Chondrocyte (in vitro differentiated cells): ENCODE measurements at places on chromosomes 7 and 10.

DNA sequence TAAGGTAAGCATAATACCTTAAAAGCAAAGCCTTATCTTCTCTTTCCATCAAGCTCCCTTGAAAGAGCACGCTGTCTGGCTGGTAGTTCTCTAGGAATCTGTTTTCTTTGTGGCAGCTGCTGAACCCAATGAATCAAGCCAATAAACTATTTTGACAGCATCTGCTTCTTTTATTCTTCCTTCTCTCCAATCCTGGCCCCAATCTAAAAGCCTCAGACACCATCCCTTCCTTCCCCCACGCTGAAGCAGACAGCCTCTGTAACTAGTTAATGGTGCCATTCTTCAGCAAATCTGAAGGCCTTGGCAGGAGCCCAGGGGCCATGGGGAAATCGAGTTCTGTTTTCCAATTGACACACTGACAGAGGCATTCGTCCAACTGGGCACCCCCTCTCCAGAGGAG lies 186.6 kb upstream of the LYZL1 start:
- no peak for DNase-seq
- no peaks in the 10 kb centered on the region for H3K27me3 ChIP-seq

GRCh38 chr7:100966542-100967291 lies 2.6 kb upstream of the MUC12 start:
- peaks cover 6% of the 10 kb centered on the region for H3K4me1 ChIP-seq
- DNase-seq, result no peak
- H3K27ac ChIP-seq, result no peak overlapping the region
- peaks cover 71% of the 10 kb centered on the region for H3K27me3 ChIP-seq

- no peak overlapping the region for H3K27ac ChIP-seq
- no peaks in the 10 kb centered on the region for H3K4me1 ChIP-seq
- peaks cover 24% of the 10 kb centered on the region for H3K27me3 ChIP-seq
- no peak overlapping the region for H3K4me3 ChIP-seq
- no peak for DNase-seq
Measured at GRCh38 chr7:112610636-112611035, 129.8 kb downstream of the LSMEM1 start.

- no peak overlapping the region for H3K4me3 ChIP-seq
- H3K27ac ChIP-seq, result no peak overlapping the region
- H3K36me3 ChIP-seq, result peaks cover 4% of the 10 kb centered on the region
- H3K4me1 ChIP-seq, result peaks cover 5% of the 10 kb centered on the region
- no peak for DNase-seq
Measured at GRCh38 chr10:98170249-98171117, 36.0 kb downstream of the R3HCC1L start.

GRCh38 chr7:63925626-63926460 lies 72.8 kb upstream of the ZNF722 start:
- H3K4me3 ChIP-seq, result no peak overlapping the region
- H3K4me1 ChIP-seq, result no peaks in the 10 kb centered on the region
- no peak for DNase-seq
- H3K27ac ChIP-seq, result no peak overlapping the region
- no peaks in the 10 kb centered on the region for H3K27me3 ChIP-seq

GRCh38 chr7:73520673-73521635 lies 1.1 kb downstream of the BAZ1B start:
- H3K4me1 ChIP-seq, result peaks cover 47% of the 10 kb centered on the region
- peaks cover 5% of the 10 kb centered on the region for H3K36me3 ChIP-seq
- DNase-seq, result no peak
- no peaks in the 10 kb centered on the region for H3K27me3 ChIP-seq
- H3K4me3 ChIP-seq, result peak overlapping the region; percentile 86

DNA sequence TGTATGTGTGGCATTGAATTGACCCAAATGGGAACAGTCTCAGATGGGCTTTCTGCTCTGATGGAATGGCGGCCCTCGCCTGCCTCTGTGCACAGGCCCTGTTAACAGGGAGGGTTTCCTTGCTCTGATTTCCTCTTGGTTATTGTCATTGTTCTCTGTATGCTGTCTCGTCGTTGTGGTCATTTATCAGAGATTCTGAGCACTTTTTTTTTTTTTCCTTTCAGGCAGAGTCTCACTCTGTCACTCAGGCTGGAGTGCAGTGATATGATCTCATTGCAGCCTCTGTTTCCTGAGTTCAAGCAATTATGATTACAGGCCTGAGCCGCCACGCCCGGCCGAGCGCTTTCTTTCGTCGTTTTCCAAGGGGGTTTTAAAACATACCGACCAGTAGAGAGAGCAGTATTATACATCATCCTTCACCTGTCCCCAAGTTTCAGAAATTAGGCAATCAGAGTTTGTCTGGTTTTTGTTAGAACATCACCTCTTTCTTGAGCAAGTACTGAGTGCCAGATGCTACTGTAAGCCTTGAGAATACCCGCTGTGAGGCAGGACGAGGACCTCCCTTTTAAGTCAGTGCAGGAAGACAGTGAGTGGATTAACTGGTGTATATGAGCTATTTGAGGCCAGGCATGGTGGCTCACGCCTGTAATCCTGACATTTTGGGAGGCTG lies 6.5 kb downstream of the CHST12 start:
- H3K27me3 ChIP-seq, result no peaks in the 10 kb centered on the region
- DNase-seq, result no peak
- H3K4me1 ChIP-seq, result peaks cover 44% of the 10 kb centered on the region

DNA sequence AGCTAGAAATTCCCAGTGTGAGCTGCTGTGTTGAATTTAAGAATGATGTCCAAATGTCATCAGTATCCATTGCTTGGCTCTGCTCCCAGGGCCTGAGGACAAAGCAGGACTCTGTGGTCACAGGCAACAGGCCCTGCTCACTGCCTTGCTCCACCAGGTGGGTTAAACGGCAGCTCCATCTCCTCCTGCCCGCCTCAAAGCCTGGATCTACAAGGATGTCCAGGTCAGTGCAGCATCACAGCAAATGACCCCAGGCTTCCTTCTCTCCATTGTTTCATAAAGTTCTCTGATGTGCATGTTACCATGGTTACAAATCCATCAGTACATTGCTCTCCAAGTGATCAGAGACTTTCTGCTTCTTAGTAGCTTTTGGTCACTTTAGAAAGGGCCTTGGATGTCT lies 322.0 kb upstream of the ZNF32 start:
- DNase-seq, result no peak
- peaks cover 8% of the 10 kb centered on the region for H3K27me3 ChIP-seq
- no peaks in the 10 kb centered on the region for H3K36me3 ChIP-seq
- no peak overlapping the region for H3K4me3 ChIP-seq

GRCh38 chr10:44947371-44948152 lies 12.0 kb upstream of the RASSF4 start:
- no peak overlapping the region for H3K4me3 ChIP-seq
- peaks cover 9% of the 10 kb centered on the region for H3K36me3 ChIP-seq
- H3K27me3 ChIP-seq, result no peaks in the 10 kb centered on the region
- DNase-seq, result no peak

DNA sequence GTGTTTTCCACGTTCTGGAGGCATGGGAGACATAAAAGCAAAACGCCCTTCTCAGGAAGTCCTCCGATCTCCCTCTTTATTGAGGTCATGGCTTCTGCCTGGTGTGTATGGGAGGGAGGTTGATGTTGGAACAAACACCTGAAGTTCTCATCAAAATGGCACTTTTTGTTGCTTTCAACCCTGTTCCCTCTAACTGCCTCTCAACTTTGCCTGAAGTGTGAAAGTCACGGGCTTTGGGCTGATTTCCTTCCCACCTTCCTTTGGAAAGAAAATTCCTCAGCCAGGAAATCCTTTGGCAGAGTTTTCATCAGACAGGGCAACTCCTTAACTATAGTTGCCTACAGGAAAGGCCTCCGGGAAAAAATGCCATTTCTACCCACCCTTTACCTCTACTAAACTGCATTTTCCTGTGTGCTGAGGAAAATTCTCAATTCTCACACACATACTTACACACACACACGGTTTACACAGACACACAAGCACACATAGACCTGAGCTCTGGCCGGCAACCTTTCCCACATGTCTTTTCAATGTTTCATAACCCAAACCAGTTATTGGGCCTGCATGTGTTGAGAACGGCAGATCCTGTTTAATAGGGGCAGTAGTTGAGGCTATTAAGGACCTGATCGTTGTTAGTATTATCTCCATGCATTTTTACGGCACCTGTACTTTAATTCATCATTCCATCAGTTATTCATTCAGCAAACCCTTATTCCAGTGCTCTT lies 36.4 kb downstream of the CYP17A1 start:
- DNase-seq, result no peak
- peak overlapping the region; percentile 95 for H3K27ac ChIP-seq
- H3K36me3 ChIP-seq, result peaks cover 19% of the 10 kb centered on the region

- DNase-seq, result no peak
- H3K4me1 ChIP-seq, result peaks cover 23% of the 10 kb centered on the region
- peak overlapping the region; percentile 6 for H3K27ac ChIP-seq
- no peak overlapping the region for H3K4me3 ChIP-seq
Measured at GRCh38 chr7:80187727-80188126, 53.1 kb downstream of the GNAI1 start.

- H3K4me1 ChIP-seq, result no peaks in the 10 kb centered on the region
- no peaks in the 10 kb centered on the region for H3K27me3 ChIP-seq
- no peak overlapping the region for H3K4me3 ChIP-seq
- H3K27ac ChIP-seq, result no peak overlapping the region
- no peak for DNase-seq
Measured at GRCh38 chr7:52639981-52640380, 395.5 kb upstream of the POM121L12 start.

GRCh38 chr10:127145173-127145572 lies 51.2 kb downstream of the INSYN2A start:
- peaks cover 7% of the 10 kb centered on the region for H3K36me3 ChIP-seq
- DNase-seq, result no peak
- H3K4me1 ChIP-seq, result peaks cover 26% of the 10 kb centered on the region

DNA sequence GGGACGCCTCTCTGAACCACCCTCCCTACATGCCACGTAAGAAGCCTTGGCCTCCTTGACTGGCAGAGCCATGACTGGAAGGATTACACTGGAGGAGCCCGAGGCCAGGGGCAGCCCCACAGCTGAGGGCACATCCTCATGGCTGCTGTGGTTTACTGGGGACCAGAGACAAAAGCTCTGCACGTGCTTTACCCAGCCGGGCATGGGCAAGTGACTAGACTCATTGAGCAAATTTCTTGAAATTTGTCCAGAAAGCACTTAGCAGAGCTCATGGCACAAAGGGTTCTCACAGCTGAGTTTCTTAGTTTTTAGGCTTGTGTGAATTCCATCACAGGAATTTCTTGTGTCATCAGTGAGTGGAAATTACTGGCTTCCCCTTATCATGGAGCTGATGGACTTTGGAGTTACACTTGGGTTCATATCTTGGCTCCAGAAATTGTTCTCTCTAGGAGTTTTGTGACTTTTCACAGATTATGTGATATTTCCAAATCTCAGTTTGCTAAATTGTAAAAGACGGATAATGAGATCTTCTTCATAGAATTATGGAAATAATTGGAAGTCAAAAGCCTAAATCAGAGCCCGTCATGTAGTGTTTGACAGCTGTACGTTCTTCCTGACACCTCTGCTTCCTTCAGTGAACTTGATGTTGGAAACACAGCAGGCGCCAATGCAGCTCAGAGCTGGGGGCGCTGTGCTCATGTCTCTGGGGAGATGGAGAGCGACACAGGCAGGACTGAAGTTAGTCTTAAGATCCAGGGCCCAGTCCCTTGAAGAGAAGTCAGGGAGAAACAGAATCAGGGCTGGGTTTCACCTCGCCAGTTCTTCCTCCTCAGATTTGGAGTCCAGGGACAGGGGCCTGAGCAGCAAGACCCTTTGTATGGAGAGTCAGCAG lies 47.7 kb upstream of the MGAM2 start:
- peaks cover 18% of the 10 kb centered on the region for H3K4me1 ChIP-seq
- H3K4me3 ChIP-seq, result no peak overlapping the region
- peak overlapping the region; percentile 59 for H3K27ac ChIP-seq
- DNase-seq, result no peak
- no peaks in the 10 kb centered on the region for H3K36me3 ChIP-seq
- no peaks in the 10 kb centered on the region for H3K27me3 ChIP-seq
